ENCODE measurements at places on chromosomes 3 and 15.

DNA sequence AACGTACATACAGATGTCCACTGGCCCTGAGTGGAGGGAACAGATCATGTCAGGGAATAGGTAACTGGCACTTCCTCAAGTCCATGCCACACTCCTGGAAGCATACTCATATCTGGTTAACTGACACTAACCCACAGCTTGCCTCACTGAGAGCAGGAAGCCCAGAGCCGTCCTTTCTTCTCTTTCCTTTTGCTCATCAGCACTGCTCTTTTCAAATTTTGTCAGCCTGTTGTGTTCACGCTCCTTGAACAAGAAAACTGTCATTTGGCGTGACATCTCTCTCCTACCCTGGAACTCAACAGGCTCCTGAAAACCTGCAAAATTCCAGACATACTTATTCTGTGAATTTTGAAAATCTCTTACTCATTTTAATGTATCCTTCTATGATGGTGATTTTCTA is 360.2 kb downstream of the MAGI1 start:
- DNase-seq: no peak

GRCh38 chr3:112671930-112672715 is 31.2 kb upstream of the CCDC80 start:
- no peak for DNase-seq

- no peak for DNase-seq
These were observed 348.7 kb downstream of the NTRK3 start for GRCh38 chr15:87907676-87908446.

DNA sequence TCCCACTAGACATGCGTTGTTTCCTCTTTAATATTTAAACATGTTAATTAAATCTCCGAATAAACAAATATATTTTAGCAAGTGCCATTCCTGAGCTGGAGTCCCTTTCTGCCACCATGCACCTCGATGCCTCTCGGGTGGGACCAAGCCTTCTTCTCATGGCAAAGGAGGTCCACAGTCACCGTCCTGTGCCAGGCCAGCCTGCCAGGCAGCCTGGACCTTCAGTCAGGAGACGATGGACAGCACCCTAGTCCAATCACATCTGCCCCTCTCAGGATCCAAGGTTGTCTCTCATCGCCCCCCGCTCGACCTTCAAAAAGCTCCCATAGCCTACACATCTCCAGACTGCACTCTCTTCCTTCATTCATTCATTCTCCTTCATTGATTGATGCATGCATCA is 22.6 kb downstream of the NTRK3 start:
- no peak for DNase-seq

DNA sequence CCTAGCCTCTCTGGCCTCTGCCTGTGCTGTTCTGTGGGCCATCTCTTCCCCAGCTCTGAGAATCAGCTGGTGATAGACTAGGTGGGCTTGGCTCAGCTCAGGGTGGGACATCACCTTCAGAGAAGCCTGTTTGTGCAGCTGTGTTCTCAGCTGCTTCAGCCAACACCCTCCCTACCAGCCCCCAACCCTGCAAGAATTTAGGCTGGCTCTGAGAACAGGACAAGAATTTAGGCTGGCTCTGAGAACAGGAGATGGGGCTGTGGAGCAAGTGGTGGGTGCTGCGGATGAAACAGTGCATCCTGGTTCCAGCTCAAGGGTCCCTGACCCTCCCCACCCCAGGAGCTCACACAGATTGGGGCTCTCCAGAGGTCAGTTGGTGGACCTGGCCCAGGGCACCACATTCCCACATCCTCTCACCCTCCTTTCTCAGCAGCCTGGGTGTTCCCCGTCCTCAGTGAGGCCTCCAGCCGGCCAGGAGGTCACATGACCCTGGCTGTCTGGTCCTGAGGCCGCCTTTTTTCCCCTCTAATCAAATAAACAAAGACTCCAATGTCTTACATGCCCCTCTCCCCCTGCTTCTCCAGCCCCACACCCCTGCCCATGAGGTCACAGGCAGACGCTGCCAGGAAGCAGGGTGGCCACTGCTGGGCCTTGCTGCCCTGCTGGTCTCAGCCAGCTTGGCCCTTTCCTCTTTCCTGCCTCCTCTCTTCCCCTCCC is 14.9 kb downstream of the PLEKHO2 start:
- DNase-seq: no peak

GRCh38 chr15:47824147-47824546 is 106.8 kb downstream of the SEMA6D start:
- DNase-seq: no peak

DNA sequence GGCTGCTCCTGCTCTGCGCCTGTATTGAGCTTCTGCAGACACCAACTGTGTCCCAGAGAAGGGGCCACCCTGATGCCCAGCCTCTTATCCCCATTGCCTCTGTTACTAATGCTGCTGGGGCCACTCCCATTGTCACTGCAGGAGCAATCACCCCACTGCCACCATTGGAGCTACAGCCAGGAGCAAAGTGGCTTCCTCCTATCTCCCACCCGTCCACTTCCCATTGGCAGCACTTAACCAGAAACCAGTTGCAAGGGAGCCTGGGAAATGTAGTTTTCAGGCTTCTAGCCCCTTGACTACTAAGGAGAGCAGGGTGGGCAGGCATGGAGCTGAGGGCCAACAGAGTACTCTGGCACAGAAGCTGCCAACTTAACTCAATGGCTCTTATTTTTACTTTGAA is 55.9 kb upstream of the KLF13 start:
- DNase-seq: no peak

- DNase-seq: no peak
These were observed 597 bp upstream of the GBE1 start for GRCh38 chr3:81761904-81762580.

DNA sequence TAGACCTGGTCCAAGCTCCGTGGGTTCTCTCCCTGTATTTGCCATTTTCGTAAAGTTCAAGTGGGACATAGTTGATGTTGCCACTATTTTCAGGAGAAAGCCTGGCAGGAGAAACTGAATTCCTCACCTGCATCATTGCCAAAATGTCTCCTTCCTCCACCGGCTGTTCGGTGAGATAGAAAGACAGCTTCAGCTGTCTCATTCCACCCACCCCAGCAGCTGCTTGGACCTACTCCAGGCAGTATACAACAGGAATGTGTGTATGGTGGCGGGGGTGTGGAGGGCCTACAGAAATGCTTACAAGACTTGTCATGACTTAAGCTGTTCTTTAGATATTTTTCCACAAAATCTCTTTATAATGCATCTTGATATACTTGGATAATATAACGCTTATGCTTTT is 132.7 kb upstream of the RAP2B start:
- DNase-seq: no peak

- no peak for DNase-seq
These were observed 110.1 kb upstream of the CLSTN2 start for GRCh38 chr3:139824864-139825263.

GRCh38 chr3:53009826-53010539 is 35.9 kb downstream of the SFMBT1 start:
- DNase-seq: no peak

DNA sequence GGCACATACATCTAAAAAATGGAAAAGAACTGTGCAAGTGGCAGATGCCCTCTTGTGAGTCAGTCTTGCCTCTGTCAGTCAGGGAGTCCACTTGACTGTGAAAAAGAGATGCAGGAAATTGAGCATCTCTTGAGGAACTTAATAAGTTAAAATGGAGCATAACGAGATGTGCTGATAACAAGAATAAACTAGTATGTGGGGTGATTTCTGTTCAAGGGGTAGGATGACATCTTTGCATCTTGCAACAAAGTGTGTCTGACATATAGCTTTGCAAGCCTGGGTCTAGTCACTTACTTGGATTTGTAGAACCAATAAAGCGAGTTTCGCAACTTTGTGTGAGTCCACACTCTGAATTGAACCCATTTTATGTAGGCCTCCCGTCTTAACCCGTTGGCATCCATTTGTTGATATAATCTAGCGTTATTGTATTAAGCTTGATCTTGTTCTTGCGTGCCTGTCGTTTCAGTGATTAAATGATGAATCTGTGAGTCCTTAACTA is 2.2 kb downstream of the USP3 start:
- no peak for DNase-seq

DNA sequence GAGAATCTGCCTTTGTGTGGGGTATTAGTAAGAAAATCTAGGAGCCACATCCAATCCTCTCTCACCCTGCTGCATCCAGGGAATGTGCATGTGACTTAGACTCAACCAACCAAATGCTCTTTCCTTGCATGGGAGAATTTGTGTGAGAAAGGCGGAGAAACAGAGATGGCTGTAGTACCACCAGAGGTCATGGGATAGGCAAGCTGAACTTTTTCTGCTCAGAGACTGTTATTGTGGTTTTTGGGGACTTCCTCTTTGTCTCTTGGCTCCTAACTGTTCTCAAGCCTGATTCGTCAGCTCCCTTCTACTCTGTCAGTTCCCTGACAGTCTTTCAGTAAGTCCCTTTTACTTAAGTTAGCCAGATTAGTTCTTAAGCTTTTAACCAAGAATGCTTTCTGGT is 2.6 kb upstream of the ZSCAN2 start:
- DNase-seq: no peak

- no peak for DNase-seq
These were observed 396.1 kb downstream of the TUSC7 start for GRCh38 chr3:117105686-117106085.

- DNase-seq: no peak
These were observed 9.1 kb downstream of the CIDEC start for GRCh38 chr3:9870978-9871377.

DNA sequence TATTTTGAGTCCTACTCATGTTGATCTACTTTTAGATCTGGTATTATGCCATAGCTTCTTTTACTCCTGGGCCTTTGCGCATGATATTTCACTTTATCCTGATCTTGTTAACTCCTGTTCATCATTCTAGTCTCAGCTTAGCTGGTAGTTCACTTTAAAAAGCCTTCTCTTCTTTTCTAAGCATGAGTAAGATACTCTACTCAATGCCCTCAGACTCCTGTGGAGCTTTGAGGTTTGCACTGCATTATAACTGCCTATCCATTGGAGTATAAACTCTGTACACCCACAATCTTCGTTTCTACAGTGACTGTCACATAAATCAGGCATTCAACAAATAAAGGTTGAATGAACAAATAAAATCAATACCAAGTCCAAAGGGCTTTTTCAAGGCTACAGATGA is 357.9 kb upstream of the KCNH8 start:
- DNase-seq: no peak

DNA sequence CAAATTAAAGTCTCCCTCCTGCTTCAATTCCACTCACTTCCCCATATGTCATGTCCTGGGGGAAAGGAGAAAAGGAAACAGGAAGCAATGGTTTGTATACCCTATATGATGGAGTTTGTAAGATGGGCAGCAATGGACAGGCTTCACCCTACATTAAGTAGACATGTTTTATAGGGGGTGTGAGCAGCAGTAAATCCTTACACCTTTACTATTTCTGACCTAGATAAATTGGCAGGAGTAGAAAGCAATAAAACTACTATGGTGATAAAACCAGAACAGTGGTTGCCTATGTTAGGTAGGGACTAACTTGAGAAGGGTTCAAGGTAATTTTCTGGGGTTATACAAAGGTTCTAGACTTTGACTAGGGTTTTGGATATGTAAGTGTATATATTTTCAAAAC is 301.7 kb downstream of the GBE1 start:
- no peak for DNase-seq

DNA sequence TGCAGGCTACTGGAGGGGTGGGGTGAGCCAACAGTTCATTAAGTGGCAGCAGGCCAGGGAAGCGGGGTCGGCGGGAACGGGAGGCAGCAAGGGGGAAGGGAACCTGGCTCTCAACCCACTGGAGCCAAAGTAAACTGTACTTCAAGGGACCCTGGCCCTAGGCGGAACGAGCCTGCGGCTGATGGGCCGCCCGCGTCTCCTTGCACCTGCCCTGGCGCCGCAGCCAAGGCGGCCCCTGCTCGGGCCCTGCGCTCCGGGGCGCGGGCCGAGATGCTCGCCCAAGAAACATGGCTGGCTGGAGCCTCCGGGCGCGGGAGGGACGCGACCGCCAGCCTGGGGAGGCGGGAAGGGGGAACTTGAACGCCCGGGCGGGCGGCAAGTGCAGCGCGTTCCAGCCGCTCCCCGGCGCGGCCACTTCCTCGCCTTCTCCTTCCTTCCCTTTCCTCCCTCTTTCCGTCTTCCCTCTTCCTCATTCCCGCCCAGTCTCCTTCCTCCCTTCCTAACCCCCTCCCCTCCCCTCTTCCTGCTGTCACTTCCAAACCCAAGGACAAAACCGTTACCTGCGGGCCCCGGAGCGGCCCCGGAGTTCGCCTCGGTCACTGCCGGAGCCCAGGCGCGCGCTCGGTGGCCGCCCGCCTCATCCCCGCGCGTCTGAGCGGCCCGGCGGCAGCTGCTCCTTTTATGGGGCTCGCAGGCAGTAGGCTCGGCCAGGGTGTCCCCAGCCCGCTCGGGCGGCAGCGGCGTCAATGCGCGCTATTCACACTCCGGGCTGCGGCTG is 489.7 kb downstream of the MAGI1 start:
- DNase-seq: no peak

DNA sequence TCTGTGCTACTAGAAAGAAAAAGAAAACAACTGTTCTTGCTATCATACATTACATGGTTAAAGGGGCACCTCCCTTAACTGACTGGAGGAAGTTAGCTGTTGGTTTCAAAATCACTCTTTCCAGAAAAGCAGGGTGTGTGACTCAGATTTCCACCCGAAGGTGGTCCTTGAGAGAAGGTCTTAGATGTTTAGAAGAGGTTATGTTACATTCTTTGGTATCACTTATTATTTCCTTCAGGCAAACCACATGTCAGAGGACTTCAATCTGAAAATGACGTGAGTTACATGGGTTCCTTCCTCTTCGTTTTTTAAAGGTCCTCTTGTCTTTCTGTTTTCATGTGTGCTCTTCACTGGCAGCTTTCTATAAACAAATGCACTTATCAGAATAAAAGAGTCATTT is 307.9 kb upstream of the CBLB start:
- peak; percentile 11 for DNase-seq

DNA sequence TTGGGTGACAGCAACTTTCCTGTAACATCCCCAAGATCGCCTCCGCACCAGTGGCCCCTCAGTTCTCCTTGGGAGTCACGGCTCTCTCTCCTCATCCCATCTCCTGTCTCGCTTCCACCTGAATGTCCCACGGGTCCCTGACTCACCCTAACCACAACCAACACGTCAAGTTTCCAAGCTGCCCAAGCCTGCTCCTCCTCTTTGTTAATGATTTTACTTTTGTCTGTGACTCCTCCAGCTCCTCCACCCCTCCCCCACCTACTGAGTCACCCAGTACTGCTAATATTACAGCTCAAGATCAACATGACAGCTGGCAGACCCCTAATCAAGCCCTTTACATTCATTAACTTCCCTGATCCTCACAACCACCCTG is 39.3 kb downstream of the BDH1 start:
- DNase-seq: no peak

DNA sequence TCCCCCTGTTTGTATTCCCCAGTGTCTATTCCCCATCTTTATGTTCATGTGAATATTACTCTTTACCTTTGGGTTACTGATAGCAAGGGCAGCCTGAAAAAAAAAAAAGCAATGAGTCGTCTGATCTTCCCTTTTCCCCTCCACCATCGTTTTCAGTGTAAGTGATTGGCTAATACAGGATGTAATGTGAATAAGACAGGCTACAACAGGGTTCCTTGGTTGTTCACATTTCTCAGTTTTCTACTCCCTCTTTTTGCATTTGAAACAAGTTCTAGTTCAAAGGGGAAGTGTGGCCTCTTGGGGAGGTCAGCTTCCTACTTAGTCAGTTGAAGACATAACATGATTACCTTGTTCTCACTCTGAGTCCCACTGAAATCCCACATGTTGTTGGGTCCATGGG is 278.0 kb upstream of the TRIM42 start:
- DNase-seq: no peak
